ENCODE measurements at places on chromosomes 3 and 15.

- DNase-seq = no peak
Measured at GRCh38 chr3:8845641-8846040, 76.2 kb upstream of the OXTR start.

DNA sequence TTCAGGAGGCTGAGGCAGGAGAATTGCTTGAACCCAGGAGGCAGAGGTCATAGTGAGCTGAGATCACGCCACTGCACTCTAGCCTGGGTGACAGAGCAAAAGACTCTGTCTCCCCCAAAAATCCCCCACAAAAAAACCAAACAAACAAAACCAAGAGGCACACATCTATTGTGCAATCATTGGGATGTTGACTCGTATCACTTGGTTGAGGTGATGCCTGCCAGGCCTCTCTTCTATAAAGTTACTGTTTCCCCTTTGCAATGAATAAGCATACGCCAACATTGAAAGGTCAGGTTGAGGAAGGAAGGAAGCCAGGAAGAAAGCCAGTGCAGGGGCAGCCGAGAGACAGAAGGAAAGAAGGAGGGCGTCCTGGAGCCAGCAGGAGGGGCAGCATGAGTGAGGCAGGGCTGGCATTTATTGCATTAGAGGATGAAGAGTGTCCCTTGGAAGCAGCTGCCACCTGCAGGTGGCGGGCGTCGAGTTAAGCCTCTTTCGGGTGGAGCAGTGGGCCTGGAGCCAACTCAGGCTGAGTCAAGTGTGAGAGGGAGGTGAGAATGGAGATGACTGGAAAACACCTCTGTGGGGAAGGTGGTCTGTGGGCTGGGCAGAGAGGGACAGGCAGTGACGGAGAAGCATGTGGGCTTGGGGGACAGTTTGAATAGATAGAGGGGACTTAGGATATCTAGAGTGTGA, 8.3 kb upstream of the CSPG4 start:
- DNase-seq = no peak

DNA sequence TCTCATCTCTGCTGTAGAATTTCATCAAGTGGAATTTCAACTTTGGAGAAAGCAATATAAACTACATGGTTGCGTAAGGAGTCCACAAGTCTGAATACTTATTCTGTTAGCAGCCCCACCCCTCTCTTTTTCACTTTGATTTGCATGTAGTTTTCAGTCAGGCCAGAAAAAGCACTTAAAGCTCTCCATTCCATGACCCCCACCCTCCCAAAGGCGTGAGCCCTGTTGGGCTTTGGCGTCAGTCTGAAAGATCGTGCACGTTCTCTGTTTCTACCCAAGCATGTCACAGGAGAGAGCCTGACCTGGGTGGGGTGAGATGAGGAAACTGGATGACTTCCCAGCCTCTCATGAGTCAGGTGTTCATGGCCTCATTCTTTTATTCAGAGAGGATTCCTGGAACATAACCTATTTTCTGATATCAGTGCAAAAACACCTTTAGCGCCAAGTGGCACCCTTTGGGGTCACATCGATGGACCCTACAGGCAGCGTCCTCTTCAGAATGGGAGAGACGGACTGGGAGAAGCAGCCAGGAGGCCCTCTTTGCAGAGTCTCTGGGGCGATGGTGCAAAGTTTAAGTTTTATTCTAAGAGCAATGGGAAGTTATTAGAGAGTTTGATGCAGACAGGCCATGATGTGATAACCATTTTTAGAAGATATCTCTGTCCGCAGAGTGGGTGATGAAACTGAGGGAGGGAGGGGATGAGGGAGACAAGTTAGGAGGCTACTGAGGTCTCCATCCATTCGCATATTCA, 55.8 kb downstream of the LSM3 start:
- no peak for DNase-seq

GRCh38 chr3:181886676-181887075, 175.0 kb downstream of the SOX2 start:
- no peak for DNase-seq

DNA sequence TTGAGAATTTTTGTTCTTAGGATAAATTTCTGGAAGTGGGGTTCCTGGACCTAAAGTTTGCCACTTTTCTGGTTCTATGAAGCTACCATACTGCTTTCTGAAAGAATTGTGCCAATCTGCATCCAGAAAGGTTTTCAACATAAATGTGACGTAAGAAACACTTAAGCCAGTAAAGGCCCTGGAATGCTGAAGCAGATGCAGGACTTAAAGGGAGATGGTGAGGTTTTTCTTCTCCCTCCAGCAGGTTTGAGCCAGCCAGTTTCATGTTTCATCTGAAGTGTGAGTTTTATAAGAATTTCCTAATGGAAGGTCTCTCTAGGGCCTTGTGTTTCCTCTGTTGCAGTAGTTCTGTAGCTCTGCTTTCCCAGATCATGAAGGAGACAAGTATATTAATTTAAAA, 33.1 kb downstream of the ZNF592 start:
- DNase-seq = no peak

- DNase-seq = no peak
Measured at GRCh38 chr3:157376603-157377300, 59.9 kb upstream of the PTX3 start.

DNA sequence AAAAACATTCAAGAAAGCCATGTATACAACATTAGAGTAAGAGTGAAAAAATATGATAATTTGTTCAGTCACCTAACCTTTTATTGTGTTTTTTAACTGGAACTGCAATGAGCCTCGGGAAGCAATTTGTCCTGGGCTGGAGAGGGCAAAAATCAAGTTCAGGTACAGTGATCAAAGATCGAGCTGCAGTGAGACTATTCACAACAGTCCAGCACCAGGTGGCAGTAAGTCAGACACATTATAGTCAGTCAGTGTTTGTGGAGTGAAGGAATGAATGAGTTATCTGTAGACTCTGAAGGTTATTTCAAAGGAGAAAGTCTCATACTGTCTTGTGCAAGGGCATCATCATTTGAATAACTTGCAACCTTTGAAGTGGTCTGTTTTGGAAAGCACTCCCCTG, 116.6 kb downstream of the CHDH start:
- no peak for DNase-seq

DNA sequence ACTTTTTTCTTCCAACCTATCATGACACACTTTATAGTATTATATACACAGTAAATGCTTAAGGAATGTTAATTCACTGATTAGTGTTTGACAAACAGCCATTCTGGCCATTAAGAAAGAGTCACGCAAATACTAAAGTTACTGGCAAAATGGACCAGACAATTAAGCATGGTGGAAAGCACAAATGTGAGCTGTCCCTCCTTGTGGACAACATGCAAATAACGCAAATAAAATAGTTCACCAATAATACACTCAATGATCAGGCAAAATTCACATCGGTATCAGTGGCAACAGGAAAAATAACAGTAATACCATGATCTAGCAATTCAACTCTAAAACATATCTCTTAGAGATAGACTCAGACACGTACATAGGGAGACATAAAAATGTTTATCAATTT, 71.7 kb downstream of the NEDD4 start:
- no peak for DNase-seq

- no peak for DNase-seq
Measured at GRCh38 chr3:129809297-129809696, 84.2 kb downstream of the TMCC1 start.

DNA sequence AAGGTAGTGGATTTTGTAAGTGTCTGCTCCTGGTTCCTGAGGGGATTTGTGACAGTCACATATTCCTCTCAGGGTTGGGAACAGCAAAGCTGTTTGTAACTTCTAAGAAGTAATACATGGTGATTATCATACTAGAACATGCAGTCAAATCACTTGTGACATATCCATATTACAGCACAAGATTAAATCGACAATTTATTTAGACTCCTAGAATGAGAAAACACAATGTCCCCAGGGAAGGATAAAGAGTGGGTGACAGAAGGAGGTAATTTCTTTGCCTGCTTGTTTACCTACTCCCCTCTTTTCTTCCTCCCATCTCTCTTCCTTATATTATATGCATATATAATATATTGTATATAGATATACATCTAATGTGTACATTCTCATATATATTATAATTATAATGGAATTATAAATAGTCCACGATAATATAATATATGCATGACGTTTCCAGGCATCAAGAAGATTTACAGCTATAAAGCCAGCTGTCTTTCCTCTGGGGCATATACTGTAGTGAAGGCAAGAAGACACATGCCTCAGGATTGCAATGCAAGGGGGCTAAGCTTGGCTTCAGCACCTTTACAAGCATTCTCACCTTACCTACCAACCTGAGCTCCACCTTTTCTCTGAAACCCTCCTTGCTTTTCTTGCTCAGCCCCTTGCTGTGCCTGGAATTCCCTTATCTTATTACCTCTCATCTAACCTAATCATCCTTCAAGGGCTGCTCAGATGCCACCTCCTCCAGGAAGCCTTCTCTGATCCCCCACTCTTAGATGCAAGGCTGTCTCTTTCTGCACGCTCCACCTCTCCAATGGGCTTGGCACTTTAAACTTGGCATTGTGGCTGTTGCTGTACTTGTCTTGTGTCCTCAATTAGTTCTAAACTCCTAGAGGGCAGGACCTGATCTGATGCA, 73.1 kb upstream of the PIAS1 start:
- no peak for DNase-seq

DNA sequence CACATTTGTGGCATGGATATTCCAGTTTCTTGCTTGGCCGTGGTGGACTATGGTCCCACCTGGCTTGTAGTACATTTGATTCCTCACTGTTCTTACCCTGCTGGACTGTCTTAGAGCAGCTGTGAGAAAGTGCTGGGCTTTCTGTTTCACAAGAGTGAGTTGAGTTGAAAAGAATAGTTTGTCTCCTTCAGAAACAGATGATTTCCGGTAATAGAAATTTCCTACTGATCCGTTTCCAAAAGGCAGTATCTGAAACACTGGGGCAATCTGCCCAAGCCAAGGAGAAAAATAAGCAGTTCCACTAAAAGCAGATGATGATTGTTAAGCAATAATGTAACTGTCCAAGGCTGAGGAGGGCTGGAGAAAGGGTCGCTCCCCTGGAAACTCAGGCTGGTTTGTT, 96.0 kb downstream of the SUCLG2 start:
- no peak for DNase-seq

DNA sequence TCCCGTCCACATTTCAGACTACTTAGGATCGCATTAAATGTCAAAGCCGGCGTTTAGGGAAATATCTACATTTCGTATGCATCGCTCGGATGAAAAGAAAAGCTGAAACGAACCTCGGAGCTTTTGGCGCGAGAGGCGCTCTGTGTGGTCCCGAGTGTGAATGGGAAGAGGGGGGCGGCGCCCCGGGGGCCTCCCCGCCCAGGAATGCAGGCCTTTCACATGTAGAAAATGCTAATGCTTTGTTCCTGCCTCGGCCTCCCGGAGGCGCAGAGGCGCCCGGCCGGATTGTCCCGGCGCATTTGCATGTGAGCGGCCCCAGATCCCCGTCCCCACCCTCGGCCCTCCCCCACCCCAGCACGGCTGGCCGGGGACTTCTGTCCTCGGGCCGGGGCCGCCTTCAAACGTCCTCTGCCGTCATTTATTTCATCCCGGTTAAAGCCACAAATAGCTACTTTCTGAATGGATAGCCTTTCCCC, 37.0 kb upstream of the TRIM71 start:
- DNase-seq = no peak

- DNase-seq = peak; percentile 12
Measured at GRCh38 chr3:98657457-98657856, 64.0 kb upstream of the CPOX start.

GRCh38 chr3:120742849-120743365, 363 bp downstream of the GTF2E1 start:
- no peak for DNase-seq

DNA sequence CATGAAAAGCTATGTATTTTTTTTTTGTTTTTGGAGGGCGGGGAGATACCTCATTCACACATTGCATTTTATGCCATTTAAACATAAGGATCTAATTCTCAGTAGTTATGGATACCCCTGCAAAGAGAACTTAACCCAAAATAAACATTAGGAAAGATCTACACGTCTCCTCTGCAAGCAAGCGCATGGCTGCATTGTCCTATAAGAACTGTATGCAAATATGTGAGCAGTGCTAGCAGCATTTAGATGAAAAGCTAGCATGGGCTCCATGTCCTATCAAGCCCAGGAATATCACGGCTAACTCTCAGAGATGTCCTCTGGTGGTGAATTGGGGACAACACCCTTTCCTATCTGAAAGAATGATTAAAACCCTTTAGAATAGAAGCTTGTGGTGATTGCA, 292.8 kb downstream of the MEX3B start:
- no peak for DNase-seq

GRCh38 chr3:72353236-72354128, 494.8 kb downstream of the SHQ1 start:
- DNase-seq = no peak

DNA sequence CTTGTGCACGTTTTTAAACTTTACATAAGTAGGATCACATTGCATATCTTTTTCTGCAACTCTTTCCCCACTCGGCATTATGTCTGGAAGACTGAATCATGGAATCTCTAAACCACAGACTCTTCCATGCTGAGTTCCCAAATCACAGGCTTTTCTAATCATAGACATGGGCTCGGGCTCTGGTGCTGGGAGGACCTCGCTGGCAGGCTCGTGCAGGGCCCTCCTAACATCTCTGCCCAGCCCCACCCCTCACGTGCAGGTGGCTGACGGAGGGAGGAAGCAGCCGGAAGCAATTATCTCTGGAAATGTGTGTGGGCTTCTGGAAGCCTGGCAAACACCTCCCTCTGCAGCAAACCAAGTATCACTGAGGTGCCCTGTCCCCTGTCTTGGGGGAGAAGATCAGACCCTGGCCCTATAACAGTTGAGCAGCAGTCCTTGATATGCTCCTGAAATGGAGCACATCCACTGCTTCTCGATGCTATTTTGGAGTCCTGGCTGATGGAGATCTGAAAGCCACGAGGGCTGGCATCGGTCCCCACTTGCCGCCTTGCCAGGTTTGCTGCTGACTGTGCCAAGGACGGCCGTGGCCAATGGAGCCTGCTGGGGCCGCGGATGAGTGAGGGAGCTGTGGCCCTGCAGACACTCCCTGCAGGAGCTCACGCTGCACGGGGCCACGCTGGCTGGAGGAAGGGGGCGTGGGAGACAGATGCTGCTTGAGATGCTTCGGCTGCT, 4.4 kb upstream of the IQSEC1 start:
- no peak for DNase-seq

GRCh38 chr3:36512555-36512954, 132.3 kb downstream of the STAC start:
- DNase-seq = no peak

- DNase-seq = no peak
Measured at GRCh38 chr3:197613199-197613598, 57.4 kb upstream of the BDH1 start.

GRCh38 chr15:79007066-79007465, 62.2 kb upstream of the CTSH start:
- DNase-seq = no peak

- DNase-seq = peak; percentile 66
Measured at GRCh38 chr15:88274553-88275460, 18.3 kb upstream of the NTRK3 start.

DNA sequence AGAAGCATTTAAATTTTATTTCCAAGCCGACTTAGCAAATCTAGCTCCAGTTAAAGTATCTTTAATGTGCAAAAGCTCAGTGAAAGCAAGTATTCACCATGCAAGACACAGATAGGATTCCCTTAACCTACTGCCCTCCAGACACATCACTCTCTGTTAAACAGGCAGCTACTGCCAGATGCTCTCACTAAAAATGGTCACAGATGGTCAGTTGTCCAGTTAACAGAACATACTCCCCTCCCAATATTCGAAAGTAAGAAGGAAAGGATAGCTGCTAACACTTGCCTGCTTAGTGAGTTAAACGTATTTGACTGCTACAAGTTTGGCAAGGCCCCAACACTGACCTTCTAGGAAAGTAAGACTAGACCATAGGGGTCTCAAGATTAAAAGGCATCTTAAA, 73.7 kb downstream of the PRTG start:
- DNase-seq = no peak

- DNase-seq = peak; percentile 37
Measured at GRCh38 chr3:136194409-136195257, 1.5 kb downstream of the MSL2 start.
